ENCODE measurements at places on chromosomes 6 and 20. TPM values are rescaled to one million over a fixed set of nuclear protein-coding genes. Genes with fewer than 3 reads are reported as not detected.

DNA sequence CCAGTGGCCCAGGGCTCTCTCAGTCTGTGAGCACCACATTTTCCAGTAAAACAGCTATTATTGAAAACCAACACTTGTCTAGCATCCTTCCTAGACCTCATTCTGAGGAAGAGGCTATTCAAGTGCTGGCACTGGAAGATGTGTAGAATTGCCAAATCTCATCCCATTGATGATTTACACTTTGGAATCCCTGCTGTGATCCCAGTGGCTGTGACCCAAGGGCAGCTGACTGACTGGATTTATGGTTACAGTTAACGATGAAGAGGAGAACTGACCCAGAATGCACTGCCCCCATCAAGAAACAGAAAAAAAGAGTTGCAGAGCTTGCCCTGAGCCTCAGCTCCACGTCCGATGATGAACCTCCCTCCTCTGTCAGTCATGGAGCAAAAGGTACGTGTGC, 2.4 kb downstream of the CMTR1 start:
- H3K36me3 ChIP-seq = no peaks in the 10 kb centered on the region
- H3K27ac ChIP-seq = no peak overlapping the region
- H3K4me3 ChIP-seq = no peak overlapping the region
- H3K4me1 ChIP-seq = peaks cover 24% of the 10 kb centered on the region
- no peaks in the 10 kb centered on the region for H3K27me3 ChIP-seq
- no peak for DNase-seq

- H3K4me3 ChIP-seq = no peak overlapping the region
- no peaks in the 10 kb centered on the region for H3K27me3 ChIP-seq
- DNase-seq = no peak
- H3K27ac ChIP-seq = no peak overlapping the region
- no peaks in the 10 kb centered on the region for H3K4me1 ChIP-seq
Measured at GRCh38 chr6:150636808-150637207, 37.1 kb downstream of the PLEKHG1 start.

DNA sequence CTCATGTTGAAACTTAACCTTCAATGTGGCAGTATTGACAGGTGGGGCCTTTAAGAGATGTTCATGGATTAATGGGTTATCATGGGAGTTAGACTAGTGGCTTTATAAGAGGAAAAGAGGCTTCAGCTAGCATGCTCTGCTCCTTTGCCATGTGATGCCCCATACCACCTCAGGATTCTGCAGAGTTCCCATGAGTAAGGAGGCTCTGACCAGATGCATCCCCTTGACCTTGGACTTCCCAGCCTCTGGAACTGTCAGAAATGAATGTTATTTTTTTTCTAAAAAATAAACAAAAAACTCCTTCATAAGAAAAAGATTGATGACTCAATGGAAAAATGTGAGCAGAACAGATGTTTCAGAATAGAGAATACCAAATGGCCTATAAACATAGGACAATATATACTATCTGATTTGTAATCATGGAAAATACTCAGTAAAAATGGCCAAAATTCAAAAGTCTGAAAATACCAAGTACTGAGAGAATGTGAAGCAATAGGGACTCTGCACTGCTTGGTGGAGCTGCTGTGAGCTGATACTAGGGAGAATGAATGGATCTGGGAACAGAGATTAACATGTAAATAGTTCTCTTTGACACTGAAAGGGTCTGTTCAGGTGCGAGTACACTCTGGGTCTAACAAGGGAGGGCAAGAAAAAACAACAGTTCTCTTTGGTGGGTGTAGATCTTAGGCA, 7.4 kb upstream of the TRIM39 start:
- H3K27me3 ChIP-seq = no peaks in the 10 kb centered on the region
- no peak overlapping the region for H3K27ac ChIP-seq
- H3K36me3 ChIP-seq = no peaks in the 10 kb centered on the region
- DNase-seq = no peak
- no peak overlapping the region for H3K4me3 ChIP-seq

- H3K36me3 ChIP-seq = no peaks in the 10 kb centered on the region
- peak overlapping the region; percentile 72 for H3K4me3 ChIP-seq
Measured at GRCh38 chr20:59006167-59006863, 739 bp downstream of the CTSZ start.

DNA sequence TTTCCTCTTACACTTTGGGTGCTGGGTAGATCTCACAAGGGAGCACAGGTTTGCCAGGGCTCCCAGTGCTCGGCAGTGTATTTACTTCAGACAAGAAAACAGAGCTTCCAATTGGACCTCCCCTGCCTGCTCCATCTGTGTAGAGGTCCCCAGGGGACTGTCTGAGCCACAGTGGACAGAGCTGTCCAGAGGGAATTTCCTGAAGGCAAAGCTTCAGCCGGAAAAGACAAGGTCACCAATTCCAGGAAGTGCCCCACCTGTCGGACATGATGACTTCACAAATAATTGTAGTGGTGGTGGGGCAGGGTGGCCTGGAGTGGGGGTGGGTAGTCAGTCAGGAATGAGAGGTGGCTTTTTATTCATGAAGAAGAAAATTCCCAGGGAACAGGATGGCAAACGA, 18.6 kb downstream of the ADGRF5 start:
- H3K27me3 ChIP-seq = peaks cover 5% of the 10 kb centered on the region
- no peak for DNase-seq
- H3K36me3 ChIP-seq = no peaks in the 10 kb centered on the region
- H3K4me1 ChIP-seq = no peaks in the 10 kb centered on the region

DNA sequence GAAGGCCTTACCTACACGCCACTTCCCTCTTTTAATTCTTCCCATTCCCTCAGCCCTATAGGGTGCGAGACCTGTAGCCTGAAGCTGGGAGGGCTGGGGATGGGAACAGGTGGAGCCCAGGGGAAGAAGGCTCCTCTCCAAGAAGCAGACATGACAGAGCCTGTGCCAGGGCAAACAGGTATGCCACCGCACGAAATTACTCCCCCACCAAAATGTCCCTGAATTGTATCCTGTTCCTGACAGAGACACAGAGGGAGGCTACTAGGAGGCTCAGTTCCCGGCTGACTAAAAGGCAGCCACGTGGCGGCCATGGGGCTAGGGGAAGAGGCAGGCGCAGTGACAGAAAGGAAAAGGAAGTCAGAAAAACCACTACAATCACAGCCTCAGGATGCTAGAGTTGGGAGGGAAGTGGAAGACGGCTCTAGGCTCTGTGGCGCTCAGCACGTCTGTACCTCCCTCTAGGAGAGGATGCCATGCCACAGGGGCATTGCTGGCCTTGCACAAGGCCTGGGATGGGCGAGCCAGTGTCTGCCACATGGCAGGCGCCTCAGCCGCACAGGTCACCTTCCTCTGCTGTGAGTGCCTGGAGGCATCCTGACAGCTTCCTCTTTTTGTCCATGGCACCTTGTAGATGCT, 27.7 kb downstream of the TFEB start:
- no peaks in the 10 kb centered on the region for H3K27me3 ChIP-seq
- no peak for DNase-seq
- no peak overlapping the region for H3K4me3 ChIP-seq
- peak overlapping the region; percentile 88 for H3K27ac ChIP-seq

- H3K36me3 ChIP-seq = peaks cover 31% of the 10 kb centered on the region
- no peak overlapping the region for H3K4me3 ChIP-seq
- H3K4me1 ChIP-seq = peaks cover 28% of the 10 kb centered on the region
- no peak for DNase-seq
- no peak overlapping the region for H3K27ac ChIP-seq
Measured at GRCh38 chr6:15493437-15494168, 169.2 kb downstream of the DTNBP1 start.

DNA sequence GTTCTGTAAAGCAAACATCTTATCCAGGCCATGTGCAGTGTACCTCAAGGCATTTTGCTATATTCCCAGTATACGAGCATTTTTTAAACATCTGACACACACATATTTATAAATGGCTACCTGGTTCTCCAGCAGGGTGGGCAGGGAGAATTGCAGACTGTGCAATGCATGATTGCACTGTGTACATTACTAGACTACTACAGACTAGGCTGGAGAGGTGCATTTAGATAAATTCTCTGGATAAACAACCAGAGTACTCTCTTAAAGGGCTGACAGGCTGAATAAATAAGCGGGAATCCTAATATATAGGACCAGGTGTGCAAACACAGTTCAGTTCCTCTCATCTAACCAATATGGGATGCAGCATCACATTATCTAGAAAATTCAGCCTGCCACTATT, 428.3 kb upstream of the ARID1B start:
- H3K27ac ChIP-seq = no peak overlapping the region
- H3K4me3 ChIP-seq = no peak overlapping the region
- H3K4me1 ChIP-seq = no peaks in the 10 kb centered on the region

DNA sequence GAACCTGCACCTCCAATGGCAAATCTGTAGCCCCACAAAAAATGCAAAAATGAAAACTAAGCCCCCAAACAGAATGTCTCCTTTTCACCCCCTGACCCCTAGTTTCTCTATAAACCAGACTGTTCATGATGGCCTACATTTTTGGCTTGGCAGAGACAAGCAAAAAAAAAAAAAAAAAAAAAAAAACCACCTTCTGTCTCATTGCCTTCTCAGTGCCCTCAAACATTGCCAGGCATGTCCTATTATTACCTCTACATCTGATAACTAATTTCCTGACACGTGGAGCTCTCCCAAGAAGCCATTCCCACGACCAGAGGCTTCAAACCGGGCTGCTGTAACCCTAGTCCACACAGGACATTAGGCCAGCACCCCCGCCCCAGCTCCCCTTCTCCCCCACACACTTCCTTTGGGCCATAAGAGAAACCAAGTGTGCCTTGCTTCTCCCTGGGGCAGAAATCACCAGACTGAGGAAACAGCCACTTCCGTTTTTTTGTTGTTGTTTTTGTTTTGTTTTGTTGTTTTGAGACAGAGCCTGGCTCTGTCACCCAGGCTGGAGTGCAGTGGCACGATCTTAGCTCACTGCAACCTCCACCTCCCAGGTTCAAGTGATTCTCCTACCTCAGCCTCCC, 65.4 kb downstream of the GPR6 start:
- no peak for DNase-seq
- no peak overlapping the region for H3K27ac ChIP-seq
- no peaks in the 10 kb centered on the region for H3K36me3 ChIP-seq
- H3K4me3 ChIP-seq = no peak overlapping the region
- H3K4me1 ChIP-seq = no peaks in the 10 kb centered on the region
- no peaks in the 10 kb centered on the region for H3K27me3 ChIP-seq

GRCh38 chr6:63317641-63318040, 2.1 kb downstream of the LGSN start:
- H3K27me3 ChIP-seq = no peaks in the 10 kb centered on the region
- H3K27ac ChIP-seq = no peak overlapping the region
- no peaks in the 10 kb centered on the region for H3K36me3 ChIP-seq
- no peak overlapping the region for H3K4me3 ChIP-seq
- DNase-seq = no peak
- H3K4me1 ChIP-seq = no peaks in the 10 kb centered on the region

GRCh38 chr6:5450073-5450472, 188.8 kb downstream of the FARS2 start:
- no peaks in the 10 kb centered on the region for H3K27me3 ChIP-seq
- no peaks in the 10 kb centered on the region for H3K36me3 ChIP-seq
- H3K27ac ChIP-seq = no peak overlapping the region

DNA sequence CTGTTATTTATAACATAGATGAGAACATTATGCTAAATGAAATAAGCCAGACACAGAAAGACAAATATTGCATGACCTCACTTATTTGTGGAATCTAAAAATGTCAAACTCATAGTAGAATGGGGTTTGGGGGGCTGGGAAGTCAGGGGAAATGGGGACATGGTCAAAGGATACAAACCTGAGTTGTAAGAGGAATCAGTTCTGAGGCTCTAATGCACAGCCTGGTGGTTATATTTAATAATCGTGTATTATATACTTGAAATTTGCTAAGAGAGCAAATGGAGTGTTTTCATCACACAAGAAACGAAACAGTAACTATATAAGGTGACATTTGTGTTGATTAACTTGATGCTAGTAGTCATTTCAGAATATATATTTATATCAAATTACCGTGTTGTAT, 40.8 kb upstream of the GFOD1 start:
- no peak for DNase-seq
- no peaks in the 10 kb centered on the region for H3K4me1 ChIP-seq
- no peak overlapping the region for H3K4me3 ChIP-seq

DNA sequence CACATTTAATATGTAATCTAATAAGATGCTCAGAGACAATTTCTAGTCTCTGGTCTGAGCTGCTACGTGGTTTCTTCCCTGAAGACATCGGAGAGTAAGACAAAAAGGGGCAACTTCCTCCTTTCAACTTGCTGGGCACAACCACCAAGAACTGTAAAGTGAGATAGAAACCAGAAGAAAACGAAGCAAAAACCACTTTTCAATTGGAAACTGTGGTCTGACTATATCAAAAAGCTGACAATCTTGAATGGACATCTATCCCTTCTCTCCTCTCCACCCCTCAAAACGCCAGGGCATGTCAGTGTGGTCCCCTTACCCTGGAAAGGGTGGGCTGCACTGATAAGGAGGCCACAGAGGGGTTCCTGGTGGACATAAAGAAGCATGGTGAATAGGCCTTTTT, 269.1 kb downstream of the CD83 start:
- no peaks in the 10 kb centered on the region for H3K27me3 ChIP-seq
- no peak overlapping the region for H3K4me3 ChIP-seq
- no peak for DNase-seq
- no peaks in the 10 kb centered on the region for H3K36me3 ChIP-seq
- no peak overlapping the region for H3K27ac ChIP-seq

- DNase-seq = no peak
- no peak overlapping the region for H3K4me3 ChIP-seq
- H3K4me1 ChIP-seq = no peaks in the 10 kb centered on the region
- no peaks in the 10 kb centered on the region for H3K36me3 ChIP-seq
- no peak overlapping the region for H3K27ac ChIP-seq
- H3K27me3 ChIP-seq = no peaks in the 10 kb centered on the region
Measured at GRCh38 chr6:11331111-11331510, 98.6 kb upstream of the NEDD9 start.

DNA sequence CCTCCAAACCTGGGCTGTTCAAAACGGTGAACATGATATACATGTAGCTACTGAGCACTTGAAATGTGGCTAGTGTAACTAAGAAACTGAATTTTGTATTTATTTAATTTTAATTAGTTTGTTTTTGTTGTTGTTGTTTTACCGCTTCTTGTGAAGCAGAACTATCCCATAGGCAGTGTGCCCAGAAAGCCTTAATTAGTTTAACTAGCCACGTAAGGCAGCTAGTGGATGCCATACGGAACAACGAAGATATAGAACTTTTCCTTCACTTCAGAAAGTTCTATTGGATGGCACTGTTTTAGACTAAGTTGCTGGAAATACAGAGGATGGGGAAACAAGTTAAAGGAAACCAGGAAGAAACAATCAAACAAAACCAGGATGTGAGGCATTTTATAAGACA, 70.6 kb downstream of the NUDT3 start:
- no peak overlapping the region for H3K4me3 ChIP-seq
- H3K4me1 ChIP-seq = peaks cover 35% of the 10 kb centered on the region
- no peaks in the 10 kb centered on the region for H3K36me3 ChIP-seq
- DNase-seq = no peak
- H3K27ac ChIP-seq = no peak overlapping the region

GRCh38 chr6:169044381-169045230, 209.0 kb downstream of the THBS2 start:
- DNase-seq = no peak
- H3K27me3 ChIP-seq = no peaks in the 10 kb centered on the region
- no peaks in the 10 kb centered on the region for H3K36me3 ChIP-seq
- no peaks in the 10 kb centered on the region for H3K4me1 ChIP-seq

The RPP40 gene
- total RNA-seq = 5.8 TPM

The FAM83C gene
- total RNA-seq = not detected

The LY86 gene
- 1.1 TPM for total RNA-seq

The SLC16A10 gene
- total RNA-seq = 0.36 TPM

The GTF3C6 gene
- 42.8 TPM for total RNA-seq

The TFAP2D gene
- total RNA-seq = not detected

The ZNF512B gene
- total RNA-seq = 7.5 TPM

The OPRM1 gene
- total RNA-seq = 0.49 TPM

The KIF25 gene
- not detected for total RNA-seq

The CST5 gene
- total RNA-seq = not detected

The NR2E1 gene
- total RNA-seq = not detected

The BHLHE23 gene
- total RNA-seq = not detected

The SIRPA gene
- total RNA-seq = 16.3 TPM

The BTBD3 gene
- total RNA-seq = 47.6 TPM

The FOXF2 gene
- 37.8 TPM for total RNA-seq

The C6orf15 gene
- not detected for total RNA-seq

The ARMH2 gene
- not detected for total RNA-seq

Data from sigmoid colon (tissue), 7 donors.